GM23248 (cell line): ENCODE measurements at places on chromosomes 3 and 15. TPM values are rescaled to one million over a fixed set of nuclear protein-coding genes. Genes with fewer than 3 reads are reported as not detected.

Gene STAB1
- under 0.01 TPM in 1 of 2 replicates, not detected in the other for total RNA-seq

Gene NGRN
- total RNA-seq, result 98.8 and 122 TPM in 2 replicates

Gene GOLGA8G
- under 0.01 TPM in 1 of 2 replicates, not detected in the other for total RNA-seq

DNA sequence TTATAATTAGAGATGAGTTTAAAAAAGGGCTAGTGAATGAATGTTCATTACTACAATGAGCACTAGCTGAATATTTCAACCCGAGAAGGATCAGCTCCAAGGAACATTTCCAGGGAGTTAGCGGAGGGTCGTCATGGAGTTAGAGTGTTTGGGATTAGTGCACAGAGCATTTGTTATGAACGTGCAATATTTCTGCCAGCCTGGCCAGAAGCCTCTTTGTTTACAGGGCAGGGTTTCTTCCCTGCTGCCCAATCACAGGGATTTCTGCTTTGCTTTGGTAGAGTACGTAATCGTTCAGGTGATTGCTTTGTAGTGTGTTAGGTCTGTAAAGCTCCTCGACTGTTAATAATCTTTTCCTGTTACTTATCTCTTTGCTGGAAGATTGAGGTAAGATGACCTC, 5.9 kb downstream of the CGNL1 start:
- H3K27me3 ChIP-seq, result peaks cover 24% of the 10 kb centered on the region
- no peak for DNase-seq
- H3K4me1 ChIP-seq, result no peaks in the 10 kb centered on the region

GRCh38 chr3:182005219-182005618, 293.5 kb downstream of the SOX2 start:
- no peaks in the 10 kb centered on the region for H3K4me1 ChIP-seq
- DNase-seq, result no peak
- H3K27ac ChIP-seq, result no peak overlapping the region
- H3K36me3 ChIP-seq, result no peaks in the 10 kb centered on the region
- no peaks in the 10 kb centered on the region for H3K27me3 ChIP-seq

DNA sequence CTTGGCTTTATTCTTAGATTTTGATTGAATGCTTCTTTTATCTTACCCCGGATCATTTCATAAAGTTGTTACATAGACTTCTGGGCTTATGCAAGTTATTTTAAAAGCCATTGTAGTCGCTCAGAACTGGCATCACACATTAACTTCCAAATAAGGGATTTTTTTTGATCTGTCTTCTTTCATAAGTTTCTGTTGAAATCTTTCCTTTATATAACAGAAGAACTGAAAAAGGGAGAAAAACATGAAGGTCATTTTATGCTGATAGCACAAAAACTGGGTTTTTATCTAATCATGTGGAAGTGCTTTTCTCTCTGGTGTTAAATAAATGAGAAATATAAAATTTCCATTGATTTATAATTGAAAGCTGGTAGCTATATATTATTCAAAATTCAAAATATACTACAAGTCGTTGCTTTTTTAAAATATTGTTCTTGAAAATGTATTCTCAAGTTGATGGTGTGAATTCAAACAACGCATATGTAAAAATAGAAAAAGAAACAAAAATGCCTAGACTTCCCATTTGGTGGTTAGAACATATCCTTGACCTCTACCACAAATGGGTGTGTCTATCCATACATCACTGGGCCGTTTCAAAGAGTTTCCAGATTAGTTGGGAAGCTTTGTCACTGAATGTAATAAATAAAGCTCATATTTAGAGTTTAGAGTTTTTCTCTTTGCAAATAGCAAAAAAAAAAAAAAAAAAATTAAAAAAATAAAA, 258.3 kb upstream of the ZPLD1 start:
- no peak for DNase-seq
- H3K27me3 ChIP-seq, result no peaks in the 10 kb centered on the region
- no peak overlapping the region for H3K27ac ChIP-seq
- H3K4me3 ChIP-seq, result no peak overlapping the region
- no peaks in the 10 kb centered on the region for H3K36me3 ChIP-seq

DNA sequence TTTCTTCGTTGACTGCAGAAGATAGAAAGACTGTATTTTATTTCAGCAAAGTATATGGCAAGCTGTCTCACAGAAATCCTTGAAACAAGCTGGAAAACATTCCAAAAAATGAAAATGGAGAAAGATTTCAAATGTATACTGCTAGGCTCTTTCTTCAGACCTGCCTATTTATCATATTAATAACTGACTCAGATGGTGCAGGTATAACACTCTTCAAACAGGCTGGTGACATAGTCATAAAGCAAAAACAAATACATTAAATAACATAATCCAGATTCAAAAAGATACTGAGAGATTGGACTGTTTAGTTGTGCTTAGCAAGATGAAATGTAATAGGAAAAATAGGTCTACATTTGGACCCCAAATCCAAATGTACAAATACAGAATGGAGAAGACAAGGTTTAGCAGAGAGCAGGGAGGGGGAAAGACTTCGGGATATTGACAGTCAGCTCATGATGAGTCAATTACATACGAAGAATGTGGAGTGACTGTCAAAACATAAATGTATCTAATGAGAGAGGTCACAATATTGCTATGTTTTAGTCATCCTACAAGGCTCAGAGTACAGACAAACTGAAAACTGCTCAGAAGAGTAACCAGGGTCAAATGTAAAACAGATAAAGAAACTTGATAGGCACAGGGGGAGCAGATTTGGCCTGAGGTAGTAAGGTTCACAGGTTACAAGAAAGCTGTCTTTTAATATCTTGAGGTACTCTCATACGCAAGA, 88.7 kb downstream of the DMXL2 start:
- no peaks in the 10 kb centered on the region for H3K27me3 ChIP-seq
- peaks cover 6% of the 10 kb centered on the region; the same call in 1 of the 2 replicates for H3K36me3 ChIP-seq
- H3K4me3 ChIP-seq, result no peak overlapping the region
- H3K27ac ChIP-seq, result no peak overlapping the region

DNA sequence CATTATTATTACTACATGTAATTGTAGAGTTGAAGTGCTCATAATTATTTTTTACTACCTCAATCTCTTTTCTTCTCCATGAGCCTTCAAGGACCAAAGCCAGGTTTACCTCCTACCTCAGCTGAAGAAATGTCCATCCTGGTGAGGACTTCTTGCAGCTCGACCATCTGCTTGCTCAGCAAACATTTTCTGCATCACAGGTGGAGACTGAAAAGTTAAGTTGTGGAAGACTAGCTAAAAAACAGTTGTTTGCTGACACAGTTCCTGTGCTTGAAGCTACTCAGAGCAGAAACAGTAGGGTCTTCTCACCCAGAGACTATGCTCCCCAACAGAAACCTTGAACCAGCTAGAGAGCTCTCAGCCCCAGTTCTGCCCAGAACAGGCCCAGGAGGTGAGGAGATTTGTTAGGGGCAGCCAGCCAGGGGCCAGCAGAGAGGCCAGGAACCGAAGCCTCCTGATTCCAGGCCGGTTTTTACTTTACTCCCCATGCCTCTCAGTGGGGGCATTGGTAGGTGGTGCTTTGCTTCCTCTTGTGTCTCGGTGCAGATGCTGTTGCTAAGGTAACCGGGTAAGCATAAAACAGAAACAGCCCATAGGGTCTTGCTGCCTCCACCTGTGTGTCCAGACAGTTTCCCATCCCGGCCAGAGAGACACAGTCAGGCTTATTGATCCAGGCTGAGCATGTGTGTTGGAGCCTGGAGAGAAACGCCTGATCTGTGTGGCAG, 54.9 kb downstream of the CCNL1 start:
- no peak overlapping the region for H3K4me3 ChIP-seq
- no peaks in the 10 kb centered on the region for H3K36me3 ChIP-seq
- no peak for DNase-seq
- H3K27ac ChIP-seq, result no peak overlapping the region

- H3K4me1 ChIP-seq, result 0 out of 2 replicates have a peak, but pooled peaks cover 10% of the 10 kb centered on the region
- no peaks in the 10 kb centered on the region for H3K36me3 ChIP-seq
- H3K27me3 ChIP-seq, result no peaks in the 10 kb centered on the region
- DNase-seq, result peak; percentile 37
Measured at GRCh38 chr15:57334257-57334656, 42.0 kb upstream of the CGNL1 start.

DNA sequence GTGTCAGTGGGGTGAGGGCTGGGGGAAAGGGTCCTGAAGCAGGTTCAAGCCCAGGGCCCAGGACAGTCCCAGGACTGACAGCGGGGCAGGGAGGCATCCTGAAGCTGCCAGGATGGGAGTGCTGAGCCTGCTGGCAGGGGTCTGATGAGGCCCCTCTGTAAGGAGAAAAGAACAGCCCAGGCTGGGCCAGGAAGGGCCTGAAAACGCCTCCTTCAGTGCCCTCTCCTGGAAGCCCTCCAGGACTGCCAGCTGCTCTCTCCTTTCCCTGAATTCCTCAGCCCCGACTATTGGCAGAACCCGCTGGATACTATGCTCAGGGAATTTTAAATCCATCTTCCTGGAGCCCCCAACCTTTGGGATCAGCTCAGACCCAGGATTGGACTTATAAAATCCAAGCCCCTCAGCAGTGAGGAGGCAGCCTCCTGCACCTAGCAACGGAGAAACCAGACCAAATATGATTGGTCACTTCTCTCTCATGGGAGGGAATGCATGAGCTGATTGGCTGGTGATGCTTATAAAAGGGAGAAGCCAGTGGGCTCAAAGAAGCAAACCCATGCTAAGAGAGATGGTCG, 203.5 kb upstream of the LINGO1 start:
- peaks cover 1% of the 10 kb centered on the region; the same call in 1 of the 2 replicates for H3K4me1 ChIP-seq
- no peak overlapping the region for H3K27ac ChIP-seq
- H3K27me3 ChIP-seq, result peaks cover 36% of the 10 kb centered on the region
- H3K36me3 ChIP-seq, result no peaks in the 10 kb centered on the region
- no peak for DNase-seq
- no peak overlapping the region for H3K4me3 ChIP-seq

DNA sequence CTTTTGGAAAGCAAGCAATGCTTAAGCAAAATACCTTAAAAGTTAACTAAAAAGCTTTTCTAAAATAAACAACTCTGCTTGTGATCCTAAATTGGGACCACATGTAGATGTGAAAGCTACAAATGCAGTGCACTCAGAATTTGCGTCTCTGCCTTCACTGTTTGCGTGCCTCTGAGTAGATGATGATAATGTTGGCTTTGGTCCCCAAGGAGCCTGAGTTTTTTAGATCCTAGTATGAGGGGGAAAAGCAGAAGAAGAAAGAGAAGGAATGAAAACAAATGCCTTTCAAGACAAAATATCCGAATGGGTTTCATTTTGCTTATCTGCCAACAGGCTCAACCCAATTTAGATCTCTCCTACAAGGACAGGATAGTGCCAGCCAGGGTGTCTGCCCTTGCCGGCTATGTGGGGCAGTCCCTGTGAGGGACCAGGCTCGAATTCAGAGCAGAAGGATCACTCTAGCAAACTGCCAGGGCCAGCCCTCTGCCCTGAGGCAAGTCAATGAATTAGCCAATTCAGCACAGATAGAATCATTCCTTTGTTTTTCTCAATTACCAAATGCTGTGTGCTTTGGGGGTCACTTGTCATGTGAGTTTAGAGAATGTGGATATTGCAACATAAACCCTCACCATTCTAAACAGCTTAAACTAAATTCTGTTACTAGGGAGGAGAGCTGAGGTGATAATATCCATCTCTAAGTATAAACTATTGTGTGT, 28.5 kb downstream of the SCG5 start:
- H3K4me3 ChIP-seq, result peak overlapping the region; percentile 61
- no peaks in the 10 kb centered on the region for H3K36me3 ChIP-seq
- peak; percentile 91 for DNase-seq
- peak overlapping the region; percentile 95 for H3K27ac ChIP-seq

DNA sequence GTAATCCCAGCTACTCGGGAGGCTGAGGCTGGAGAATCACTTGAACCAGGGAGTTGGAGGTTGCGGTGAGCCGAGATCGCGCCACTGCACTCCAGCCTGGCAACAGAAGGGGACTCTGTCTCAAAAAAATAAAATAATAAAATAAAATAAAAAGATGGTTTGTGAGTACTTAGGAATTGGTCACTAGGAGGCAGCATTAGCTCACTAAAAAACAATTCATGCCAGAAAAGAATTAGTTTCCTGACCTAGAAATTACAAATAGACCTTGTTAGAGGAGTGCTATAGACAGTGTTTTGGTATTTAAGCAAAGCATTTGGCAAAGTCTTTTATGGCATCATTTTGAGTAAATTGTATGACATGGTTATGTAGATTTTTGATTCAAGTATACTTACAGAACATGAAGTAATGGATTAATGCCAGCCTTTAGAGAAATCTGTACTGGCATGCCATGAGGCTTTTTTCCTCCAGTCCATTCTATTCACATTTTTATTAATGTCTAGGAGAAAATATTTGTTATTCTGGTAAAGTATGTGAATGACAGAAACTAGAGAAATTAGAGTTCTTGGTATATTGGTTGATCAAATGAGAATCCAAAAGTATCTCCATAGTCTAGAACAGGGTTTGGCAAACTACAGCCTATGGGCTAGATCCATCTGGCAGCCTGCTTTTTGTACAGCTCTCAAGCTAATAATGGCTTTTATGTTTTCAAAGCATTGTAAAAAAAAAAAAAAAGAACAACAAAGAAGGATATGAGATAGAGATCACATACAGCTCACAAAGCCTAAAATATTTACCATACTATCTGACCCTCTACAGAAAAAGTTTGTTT, 81.6 kb downstream of the LRRC49 start:
- H3K27ac ChIP-seq, result no peak overlapping the region
- H3K4me3 ChIP-seq, result no peak overlapping the region
- no peaks in the 10 kb centered on the region for H3K36me3 ChIP-seq

GRCh38 chr3:100590114-100590839, 19.1 kb upstream of the ADGRG7 start:
- H3K27ac ChIP-seq, result no peak overlapping the region
- no peaks in the 10 kb centered on the region for H3K27me3 ChIP-seq
- no peaks in the 10 kb centered on the region for H3K36me3 ChIP-seq
- H3K4me1 ChIP-seq, result no peaks in the 10 kb centered on the region
- H3K4me3 ChIP-seq, result peak overlapping the region; percentile 55
- DNase-seq, result peak; percentile 77

GRCh38 chr3:13022348-13023234, 50.6 kb downstream of the IQSEC1 start:
- H3K36me3 ChIP-seq, result no peaks in the 10 kb centered on the region
- H3K4me1 ChIP-seq, result peaks cover 52% of the 10 kb centered on the region
- peak; percentile 75 for DNase-seq
- H3K27me3 ChIP-seq, result no peaks in the 10 kb centered on the region

GRCh38 chr3:8492744-8493511, 8.7 kb upstream of the LMCD1 start:
- H3K27ac ChIP-seq, result peak overlapping the region; percentile 24; the same call in 1 of the 2 replicates
- H3K4me1 ChIP-seq, result peaks cover 49% of the 10 kb centered on the region
- no peaks in the 10 kb centered on the region for H3K27me3 ChIP-seq
- H3K4me3 ChIP-seq, result no peak overlapping the region
- H3K36me3 ChIP-seq, result no peaks in the 10 kb centered on the region

DNA sequence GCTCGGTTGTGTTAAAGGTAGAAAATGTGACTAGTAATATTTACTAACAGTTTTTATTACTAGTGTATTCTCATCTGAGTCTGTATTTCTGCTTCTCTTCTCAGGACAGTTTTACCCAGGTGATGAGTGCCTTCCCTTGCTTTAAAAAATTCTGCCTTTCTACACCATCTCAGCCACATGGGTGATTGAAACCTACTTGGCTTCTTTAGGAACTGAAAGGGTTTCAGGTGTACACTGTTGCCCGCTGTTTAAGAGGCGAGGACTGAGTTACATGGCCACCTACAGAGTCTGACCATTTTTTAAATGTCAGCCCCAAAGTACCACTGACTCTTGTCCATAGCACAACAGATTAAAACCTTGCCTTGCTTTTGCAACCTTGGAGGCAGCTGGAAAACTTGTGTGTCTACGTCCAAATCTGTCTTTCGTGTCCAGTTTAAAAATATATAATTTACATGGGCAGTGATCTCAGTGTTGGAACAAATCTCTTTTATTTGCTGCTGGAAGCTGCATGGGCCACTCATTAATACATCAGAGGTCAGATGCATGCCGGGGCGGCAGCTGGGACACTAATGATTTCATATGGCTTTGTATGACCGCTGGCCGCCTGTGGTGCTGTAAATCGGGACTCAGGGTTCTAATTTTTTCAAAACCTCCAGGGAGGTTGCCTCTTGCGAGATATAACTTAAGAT, 44.6 kb downstream of the TRIM71 start:
- H3K27me3 ChIP-seq, result peaks cover 8% of the 10 kb centered on the region
- no peak for DNase-seq
- no peak overlapping the region for H3K27ac ChIP-seq
- no peaks in the 10 kb centered on the region for H3K36me3 ChIP-seq
